MCF 10A (cell line): ENCODE measurements at places on chromosomes 12 and 14. TPM values are rescaled to one million over a fixed set of nuclear protein-coding genes. Genes with fewer than 3 reads are reported as not detected.

The LGALS3 gene
- 154 and 178 TPM in 2 replicates for total RNA-seq

The TAS2R42 gene
- not detected in 2 replicates for total RNA-seq

The CCDC38 gene
- 0.12 TPM in 1 of 2 replicates, not detected in the other for total RNA-seq

The PLEKHH1 gene
- 5.8 and 6.0 TPM in 2 replicates for total RNA-seq

- no peaks in the 10 kb centered on the region for H3K4me1 ChIP-seq
- DNase-seq, result no peak
- no peak overlapping the region for H3K4me3 ChIP-seq
- H3K27ac ChIP-seq, result no peak overlapping the region
Observed at GRCh38 chr12:76113800-76114757, 29.6 kb upstream of the NAP1L1 start.

DNA sequence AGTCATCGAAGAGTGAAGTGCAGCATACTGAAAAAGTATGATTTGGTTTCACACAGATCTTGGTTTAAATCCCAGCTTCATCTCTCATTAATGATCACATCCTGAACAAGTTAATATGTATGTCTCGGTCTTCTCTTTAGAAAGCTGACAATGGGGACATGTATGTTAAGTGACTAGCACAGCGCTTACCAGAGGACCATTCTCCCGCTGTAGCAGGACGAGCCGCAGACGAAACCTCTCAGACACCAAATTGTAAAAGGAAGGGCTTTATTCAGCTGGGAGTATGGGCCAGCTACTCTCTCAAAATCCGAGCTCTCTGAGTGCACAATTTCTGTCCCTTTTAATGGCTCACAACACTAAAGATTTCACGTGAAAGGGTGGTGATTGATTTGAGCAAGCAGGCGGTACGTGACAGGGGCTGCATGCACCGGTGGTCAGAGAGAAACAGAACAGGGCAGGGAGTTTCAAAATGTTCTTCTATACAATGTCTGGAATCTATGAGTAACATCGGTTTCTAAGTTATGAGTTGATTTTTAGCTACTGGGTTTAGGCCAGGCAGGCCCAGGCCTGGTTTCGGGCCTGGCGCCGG lies 682.4 kb downstream of the DIO2 start:
- no peak overlapping the region for H3K27ac ChIP-seq
- no peak overlapping the region for H3K4me3 ChIP-seq
- no peaks in the 10 kb centered on the region for H3K27me3 ChIP-seq
- H3K36me3 ChIP-seq, result no peaks in the 10 kb centered on the region
- H3K4me1 ChIP-seq, result no peaks in the 10 kb centered on the region
- no peak for DNase-seq
